ENCODE measurements at places on chromosomes 16 and 17.

DNA sequence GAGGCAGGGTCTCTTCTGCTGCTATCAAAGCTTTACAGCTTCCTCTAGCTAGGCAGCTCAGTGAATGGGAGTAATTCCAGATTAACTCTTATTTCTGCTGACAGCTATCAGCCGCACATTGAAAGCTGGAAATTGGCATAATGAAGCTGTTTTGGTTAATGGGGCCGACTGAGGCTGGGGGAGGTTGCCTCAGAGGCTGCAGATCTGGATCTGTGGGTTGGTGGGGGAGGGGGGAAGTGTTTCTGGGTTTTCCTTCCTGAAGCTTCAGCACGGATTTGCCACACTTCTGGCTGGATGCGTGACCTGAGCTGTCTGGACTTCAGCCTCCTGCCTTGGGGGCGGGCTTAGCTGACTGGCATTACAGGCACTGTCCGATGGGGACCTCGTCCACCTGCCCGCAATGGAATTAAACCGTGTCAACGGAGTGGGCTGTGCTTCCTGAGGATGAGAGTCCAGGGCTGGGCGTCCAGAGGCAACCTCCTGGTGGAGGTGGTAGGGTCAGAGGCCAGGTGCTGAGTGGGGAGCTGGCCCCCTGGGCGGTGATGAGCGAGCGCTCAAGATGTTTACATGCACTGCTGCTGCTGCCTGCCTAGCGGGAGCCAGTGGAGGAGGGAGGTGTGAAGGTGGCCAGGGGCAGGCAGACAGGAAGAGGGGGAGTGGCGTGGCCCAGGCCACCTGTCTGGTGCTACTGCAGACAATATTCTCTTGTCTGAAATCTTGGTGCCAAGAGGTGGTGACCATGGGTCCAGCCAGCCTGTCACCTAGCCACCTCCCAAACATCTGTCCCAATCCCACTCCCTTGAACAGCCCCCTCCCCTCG is 6.7 kb upstream of the ABCC3 start:
- DNase-seq: no peak

DNA sequence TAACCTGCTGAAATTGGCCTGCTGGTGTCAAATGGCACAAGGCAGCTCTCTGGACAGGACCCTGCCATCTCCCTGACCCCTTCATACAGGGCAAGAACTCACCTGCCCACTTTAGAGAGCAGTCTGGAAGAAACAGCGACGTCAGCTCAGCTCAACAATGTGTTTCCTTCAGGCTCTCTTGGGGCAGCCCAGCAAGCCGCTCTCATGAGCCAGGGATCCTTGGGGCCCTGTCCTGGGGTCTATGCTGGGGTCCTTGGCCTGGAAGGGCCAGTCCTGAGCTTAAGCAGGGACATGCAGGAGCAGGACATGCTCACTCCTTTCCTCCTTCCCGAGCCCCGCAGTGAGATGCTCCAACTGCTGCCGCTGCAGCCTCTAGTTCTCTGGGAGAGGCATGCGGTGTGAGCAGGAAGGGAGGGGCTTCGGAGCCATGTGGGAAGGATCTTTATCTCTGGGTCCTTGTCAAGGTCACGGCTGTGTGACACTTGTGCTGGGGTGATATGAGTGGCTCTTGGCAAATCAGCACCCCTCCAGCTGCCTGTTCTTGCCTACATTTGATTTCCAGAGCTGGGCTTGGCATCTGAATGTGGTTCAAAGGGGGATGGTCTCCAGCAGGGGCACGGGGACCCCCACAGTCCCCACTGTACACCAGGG is 3.4 kb downstream of the C1QTNF1 start:
- no peak for DNase-seq

GRCh38 chr17:494601-495265 is 142.1 kb upstream of the RPH3AL start:
- DNase-seq: no peak

DNA sequence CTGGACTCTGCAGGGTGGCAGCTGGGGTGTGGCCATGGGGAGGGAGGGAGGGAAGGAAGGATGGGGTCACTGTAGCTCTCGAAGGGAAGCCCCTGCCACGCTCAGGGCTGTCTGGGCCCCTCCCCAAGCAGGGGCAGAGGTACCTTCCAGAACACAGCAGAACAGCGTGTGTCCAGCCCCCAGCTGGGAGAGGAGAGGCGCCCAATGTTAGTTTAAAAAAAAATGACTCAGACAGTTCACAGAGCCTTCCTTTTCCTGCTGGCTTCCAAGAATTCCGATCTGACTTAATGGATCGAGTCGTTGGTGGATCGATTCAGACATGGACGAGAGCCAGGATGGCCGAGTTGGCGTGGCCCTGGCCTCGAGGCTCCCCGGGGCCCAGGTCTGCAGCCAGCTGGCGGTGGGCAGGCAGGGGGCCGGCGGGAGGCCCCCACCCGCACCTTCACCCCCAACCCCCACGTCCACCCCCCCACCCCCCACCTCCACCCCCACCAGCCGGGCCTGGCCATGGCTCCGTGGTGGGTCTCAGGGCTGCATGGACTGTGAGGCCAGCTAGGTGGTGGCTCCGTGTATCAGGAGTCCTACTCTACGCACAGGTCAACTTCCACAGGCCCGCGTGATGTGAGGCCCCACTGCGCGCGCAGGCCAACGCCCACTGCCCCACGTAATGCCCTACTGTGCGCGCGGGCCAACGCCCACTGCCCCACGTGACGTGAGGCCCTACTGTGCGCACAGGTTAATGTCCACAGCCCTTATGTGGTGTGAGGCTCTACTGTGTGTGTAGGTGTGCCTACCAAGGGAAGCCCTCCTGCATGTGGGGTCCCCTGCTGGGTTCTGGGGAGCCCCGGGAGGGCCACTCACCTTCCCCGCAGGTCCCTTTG is 21.8 kb downstream of the CACNA1H start:
- DNase-seq: no peak

DNA sequence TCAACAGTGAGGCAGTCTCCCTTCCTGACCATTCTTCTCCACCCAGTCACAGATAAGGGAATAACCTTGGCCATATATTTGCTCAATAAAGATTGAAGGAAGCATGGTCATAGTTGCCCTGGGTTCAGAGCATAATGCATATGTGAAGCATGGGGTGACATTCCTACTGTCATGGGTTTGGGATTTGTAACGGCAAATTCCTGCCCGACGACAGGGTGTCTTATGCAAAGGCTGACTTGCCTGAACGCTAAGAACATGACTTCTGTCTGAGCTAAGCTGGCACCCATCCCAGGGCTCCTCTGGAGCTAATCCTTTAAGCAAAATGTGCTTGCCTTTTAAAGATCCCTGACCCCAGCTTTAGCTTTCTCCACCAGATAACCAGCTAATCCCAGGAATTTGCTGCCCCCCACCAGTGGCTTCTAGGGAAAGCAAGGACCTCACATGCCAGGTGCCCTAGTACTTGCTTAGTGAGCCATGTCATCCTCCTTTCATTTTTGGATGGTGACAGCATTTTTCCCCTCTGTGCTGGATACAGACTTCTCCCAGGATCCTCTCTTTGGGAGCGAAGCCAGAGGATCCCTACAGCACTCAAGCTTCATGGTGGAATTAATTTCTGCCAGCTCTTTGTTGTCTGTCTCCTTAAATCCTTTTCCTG is 11.7 kb downstream of the SLC7A6OS start:
- DNase-seq: no peak

GRCh38 chr17:9240659-9241370 is 219.5 kb downstream of the NTN1 start:
- peak; percentile 21 for DNase-seq

- no peak for DNase-seq
These were observed 12.2 kb upstream of the ZNF594 start for GRCh38 chr17:5203908-5204294.

DNA sequence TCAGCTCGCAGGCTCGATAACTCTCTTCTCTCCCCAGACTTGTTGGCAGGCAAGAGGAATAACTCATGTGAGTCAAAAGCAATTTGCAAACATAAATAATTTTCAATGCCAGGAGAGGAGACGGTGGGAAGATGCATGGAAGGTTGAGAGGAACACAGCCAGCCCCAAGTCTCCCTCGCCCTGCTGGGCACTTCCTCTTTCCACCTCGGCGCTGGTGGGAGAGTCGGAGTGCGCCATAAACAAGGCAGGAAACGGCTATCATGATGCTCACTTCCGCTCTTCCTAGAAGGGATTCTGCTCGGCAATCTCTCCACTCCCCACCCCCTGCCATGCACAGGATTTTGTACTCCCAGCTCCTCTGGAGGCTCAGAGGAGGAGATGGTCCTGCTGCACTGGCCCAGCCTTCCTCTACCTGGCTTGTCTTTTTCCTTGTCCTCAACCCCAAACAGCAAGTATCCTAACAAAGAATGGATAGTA is 13.0 kb downstream of the CBX4 start:
- DNase-seq: no peak

GRCh38 chr16:23874613-23875294 is 39.0 kb downstream of the PRKCB start:
- DNase-seq: no peak

DNA sequence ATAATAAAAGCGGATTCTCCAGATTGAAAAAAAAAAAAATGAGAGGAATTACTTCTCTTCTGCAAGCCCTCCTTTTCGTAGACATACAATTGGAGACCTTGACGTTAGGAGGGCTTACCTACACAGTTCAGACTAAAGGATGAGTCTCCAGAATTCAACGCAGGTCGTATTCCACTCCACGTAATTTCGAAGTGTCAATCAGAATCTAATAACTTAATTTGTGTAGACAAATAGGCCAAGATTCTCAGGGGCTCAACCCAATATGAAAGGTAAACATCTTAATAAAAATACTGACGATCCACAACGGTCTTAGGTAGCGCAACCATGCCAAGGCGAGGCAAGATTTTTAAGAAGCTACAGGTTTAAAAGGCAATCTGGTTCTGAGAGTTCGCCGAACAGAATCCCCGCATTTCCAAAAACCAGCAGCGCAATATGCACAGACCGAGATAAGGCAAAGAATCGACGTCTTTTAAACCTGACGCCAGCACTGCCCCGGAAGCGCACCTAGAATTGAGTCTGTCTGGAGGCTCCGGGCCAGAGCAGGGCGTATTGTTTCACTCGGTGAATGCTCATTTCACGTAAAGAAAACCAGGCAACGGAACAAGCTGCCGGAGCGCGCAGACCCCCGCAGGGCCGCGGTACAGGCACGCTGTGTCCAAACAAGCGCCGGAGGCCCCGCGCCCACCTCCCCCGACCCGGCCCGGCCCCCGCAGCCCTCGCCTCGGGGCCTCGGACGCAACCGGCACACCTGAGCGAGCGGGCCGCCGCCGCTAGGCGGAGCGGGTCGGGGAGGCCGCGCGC is 623 bp downstream of the MBTPS1 start:
- DNase-seq: peak; percentile 28

- DNase-seq: no peak
These were observed 75.7 kb downstream of the CYTH1 start for GRCh38 chr17:78706271-78706915.

GRCh38 chr16:66469291-66469946 is 42.3 kb downstream of the BEAN1 start:
- DNase-seq: no peak

GRCh38 chr16:66521252-66521713 is 28.6 kb downstream of the TK2 start:
- no peak for DNase-seq

- DNase-seq: no peak
These were observed 3.6 kb downstream of the RASD1 start for GRCh38 chr17:17492571-17492970.
